ENCODE measurements at places on chromosomes 5 and 9.

DNA sequence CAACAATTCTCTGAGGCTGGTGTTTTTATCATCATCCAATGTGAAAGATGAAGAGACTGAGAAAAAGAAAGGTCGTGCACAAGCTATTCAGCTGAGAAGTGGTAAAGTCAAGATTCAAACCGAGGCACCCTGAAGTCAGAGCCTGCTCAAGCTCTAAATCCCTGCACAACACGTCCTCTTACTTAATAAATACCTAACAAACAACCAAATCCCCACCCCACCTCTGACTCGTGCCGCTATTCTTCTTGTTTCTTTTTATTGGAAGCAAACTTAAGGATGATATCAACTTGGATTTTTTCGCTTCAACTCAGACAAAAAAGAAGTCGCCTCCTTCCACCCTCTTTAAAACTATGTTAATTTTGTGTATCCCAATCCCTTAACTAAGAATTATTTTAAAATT is 140.2 kb downstream of the CEP120 start:
- DNase-seq, result peak; percentile 21

- no peak for DNase-seq
Observed at GRCh38 chr9:128214571-128215490, 11.7 kb downstream of the DNM1 start.

DNA sequence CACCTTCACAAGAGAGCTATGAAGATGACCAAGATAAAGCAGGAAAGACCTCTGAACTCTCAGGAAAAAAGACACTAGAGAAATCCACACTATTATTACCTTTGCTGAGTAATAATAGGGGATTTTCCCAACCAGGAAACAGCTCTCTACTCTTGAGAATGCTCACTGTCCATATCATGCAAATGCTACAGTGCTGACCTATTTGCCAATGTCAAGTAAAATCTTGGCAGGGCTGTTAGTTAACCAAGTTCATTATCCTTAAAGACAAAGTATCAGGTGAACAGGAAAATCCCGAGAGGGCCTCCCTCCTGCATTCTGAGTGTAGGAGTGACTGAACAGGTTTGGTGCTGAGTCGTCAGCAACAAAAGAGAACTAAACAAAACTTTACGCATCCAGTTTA is 306.6 kb downstream of the ACTL7B start:
- DNase-seq, result peak; percentile 61

DNA sequence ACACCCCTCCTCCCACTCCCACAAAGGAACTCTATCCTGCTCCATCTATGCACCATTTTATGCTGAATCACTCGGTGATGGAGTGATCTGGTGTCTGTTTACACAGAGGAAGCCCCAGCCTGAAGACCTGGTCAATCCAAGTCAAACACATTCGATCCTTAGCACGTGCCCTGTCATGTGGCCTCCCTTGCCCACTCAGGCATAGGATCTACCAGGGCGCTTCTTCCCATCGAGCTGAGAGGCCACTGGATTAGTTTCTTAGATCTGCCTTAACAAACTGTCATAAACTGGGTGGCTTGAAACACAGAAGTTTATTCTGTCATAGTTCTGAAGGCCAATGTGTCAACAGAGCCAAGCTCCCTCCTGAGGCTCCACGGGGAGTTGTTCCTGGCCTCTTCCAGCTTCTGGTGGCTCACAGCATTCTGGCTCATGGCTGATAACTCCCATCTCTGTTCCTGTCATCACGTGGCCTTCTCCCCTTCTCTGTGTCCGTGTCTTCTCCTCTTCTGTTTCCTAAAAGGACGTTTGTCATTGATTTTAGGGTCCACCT is 34.2 kb downstream of the FOXI1 start:
- DNase-seq, result no peak

DNA sequence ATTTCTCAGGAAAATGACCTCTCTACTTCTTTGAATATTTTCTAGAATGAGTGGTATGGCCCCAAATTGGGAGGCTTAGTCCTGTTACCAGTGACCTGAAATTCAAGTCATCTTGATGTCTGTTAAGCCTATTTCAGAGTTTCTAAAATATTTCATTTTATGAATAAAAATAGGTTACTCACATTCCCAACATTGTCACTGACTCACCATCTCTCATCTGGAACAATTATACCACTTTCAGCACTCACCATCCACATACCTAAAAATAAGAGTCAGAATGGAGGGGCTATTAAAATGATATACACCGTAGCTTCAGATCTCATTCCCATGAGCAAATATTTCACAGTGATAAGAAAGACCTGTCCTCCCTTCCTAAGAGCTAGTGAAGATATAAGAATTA is 71.8 kb downstream of the KIAA1958 start:
- DNase-seq, result peak; percentile 81

All from RWPE1 (cell line).